ENCODE measurements at places on chromosomes 6 and 20.

DNA sequence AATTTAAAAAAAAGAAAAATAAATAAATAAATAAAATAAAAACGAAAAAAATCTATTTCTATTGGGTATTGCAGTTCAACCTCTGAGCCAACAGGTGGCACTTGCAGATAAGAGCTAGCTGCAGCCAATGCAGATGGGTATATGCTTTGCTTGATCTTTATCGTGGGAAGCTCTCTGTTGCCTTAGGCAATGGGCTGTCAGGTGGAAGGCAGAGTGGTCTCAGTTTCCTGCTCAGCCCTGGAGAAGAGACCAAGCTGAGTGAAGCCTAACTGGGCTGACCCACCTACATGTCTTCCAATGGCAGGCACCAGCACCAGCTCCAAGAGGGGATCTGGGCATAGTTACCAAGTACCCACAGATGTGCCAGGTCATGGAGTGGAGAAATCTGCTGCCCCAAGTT lies 95.0 kb downstream of the AK9 start:
- no peak overlapping the region for H3K27ac ChIP-seq
- DNase-seq: no peak
- H3K27me3 ChIP-seq: peaks cover 2% of the 10 kb centered on the region
- no peak overlapping the region for H3K4me3 ChIP-seq

GRCh38 chr6:90144928-90145555 lies 151.6 kb downstream of the BACH2 start:
- no peak for DNase-seq
- no peaks in the 10 kb centered on the region for H3K27me3 ChIP-seq
- H3K4me3 ChIP-seq: peak overlapping the region; percentile 16

GRCh38 chr6:43985329-43985728 lies 141.9 kb downstream of the MRPL14 start:
- no peaks in the 10 kb centered on the region for H3K4me1 ChIP-seq
- H3K27me3 ChIP-seq: peaks cover 4% of the 10 kb centered on the region
- H3K27ac ChIP-seq: no peak overlapping the region
- peak; percentile 7 for DNase-seq

- peaks cover 48% of the 10 kb centered on the region for H3K4me1 ChIP-seq
- H3K27ac ChIP-seq: peak overlapping the region; percentile 91
- H3K36me3 ChIP-seq: peaks cover 1% of the 10 kb centered on the region
- no peak for DNase-seq
- peak overlapping the region; percentile 76 for H3K4me3 ChIP-seq
Measured at GRCh38 chr20:53934421-53935343, 135.7 kb downstream of the BCAS1 start.

- H3K27ac ChIP-seq: no peak overlapping the region
- H3K36me3 ChIP-seq: no peaks in the 10 kb centered on the region
- no peaks in the 10 kb centered on the region for H3K27me3 ChIP-seq
- H3K4me1 ChIP-seq: no peaks in the 10 kb centered on the region
Measured at GRCh38 chr20:55242853-55243252, 762.5 kb downstream of the CBLN4 start.

DNA sequence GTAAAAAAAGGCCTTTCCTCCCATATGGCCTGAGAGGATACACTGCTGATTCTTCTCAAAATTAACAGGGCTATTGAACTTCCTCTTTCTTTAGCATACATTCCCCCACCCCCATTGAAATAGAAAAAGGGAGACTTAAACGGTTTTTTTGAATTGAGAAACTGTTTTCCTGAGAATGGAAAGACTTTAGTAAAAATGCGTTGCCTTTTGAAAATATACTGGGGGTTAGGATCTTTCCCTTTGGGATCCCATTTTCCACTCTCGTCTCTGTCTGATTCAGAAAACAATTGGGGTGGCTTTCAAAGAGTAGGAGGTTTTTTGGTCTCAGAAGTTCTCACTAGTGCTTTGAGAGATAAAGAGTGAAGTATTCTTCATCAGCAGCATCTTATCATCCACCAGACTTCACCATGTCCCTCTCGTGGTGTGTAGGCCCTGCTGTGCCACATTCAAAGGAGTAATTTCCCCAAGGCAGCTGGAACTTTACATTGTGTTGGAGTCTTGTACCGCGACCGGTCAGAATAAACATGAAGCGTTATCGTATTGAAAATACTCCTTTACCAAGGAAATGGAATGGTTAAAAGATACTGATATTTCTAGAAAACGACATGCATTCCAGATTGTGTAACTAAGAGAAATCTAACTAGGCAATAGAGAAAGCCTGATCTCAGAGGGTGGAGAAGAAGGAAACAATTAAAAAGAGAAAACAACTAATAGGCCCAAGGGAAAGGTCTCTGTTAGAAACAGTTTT lies 10.6 kb downstream of the MYB start:
- H3K27ac ChIP-seq: no peak overlapping the region
- no peaks in the 10 kb centered on the region for H3K27me3 ChIP-seq
- no peak overlapping the region for H3K4me3 ChIP-seq
- H3K36me3 ChIP-seq: peaks cover 35% of the 10 kb centered on the region

DNA sequence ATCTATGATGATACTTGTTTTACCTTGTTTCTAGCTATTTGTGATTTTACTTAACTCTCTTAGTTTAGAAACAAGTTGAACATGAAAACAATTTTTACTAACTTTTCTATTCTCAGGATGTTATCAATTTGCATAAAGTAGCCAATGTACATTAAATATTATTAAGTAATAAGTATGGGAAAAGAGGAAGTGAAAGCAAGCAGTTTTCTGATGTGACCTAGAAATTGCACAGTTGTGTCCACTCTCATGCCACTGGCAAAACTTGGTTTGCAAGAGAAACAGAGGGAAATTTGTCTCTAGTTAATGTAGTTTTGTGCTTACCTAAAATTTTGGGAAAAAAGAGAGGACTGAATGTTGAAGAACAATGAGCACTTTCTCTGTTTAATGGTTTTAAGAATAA lies 19.2 kb upstream of the TSPYL1 start:
- no peak overlapping the region for H3K27ac ChIP-seq
- no peaks in the 10 kb centered on the region for H3K36me3 ChIP-seq
- DNase-seq: no peak

GRCh38 chr6:7267071-7267465 lies 45.9 kb downstream of the SSR1 start:
- H3K36me3 ChIP-seq: no peaks in the 10 kb centered on the region
- H3K27ac ChIP-seq: no peak overlapping the region
- no peaks in the 10 kb centered on the region for H3K4me1 ChIP-seq
- no peak overlapping the region for H3K4me3 ChIP-seq

- H3K4me1 ChIP-seq: peaks cover 27% of the 10 kb centered on the region
- no peak overlapping the region for H3K4me3 ChIP-seq
- no peak overlapping the region for H3K27ac ChIP-seq
- DNase-seq: no peak
- no peaks in the 10 kb centered on the region for H3K27me3 ChIP-seq
- H3K36me3 ChIP-seq: peaks cover 3% of the 10 kb centered on the region
Measured at GRCh38 chr6:107796156-107796555, 28.0 kb downstream of the SCML4 start.

- peaks cover 2% of the 10 kb centered on the region for H3K4me1 ChIP-seq
- H3K36me3 ChIP-seq: no peaks in the 10 kb centered on the region
- H3K4me3 ChIP-seq: no peak overlapping the region
- no peaks in the 10 kb centered on the region for H3K27me3 ChIP-seq
Measured at GRCh38 chr20:61891916-61892649, 173.6 kb downstream of the TAF4 start.

GRCh38 chr6:43575772-43576551 lies at the start of the genes POLH and XPO5:
POLH (plus strand) TSS chr6:43576185; CDS start chr6:43582320, 6,135 bp downstream.
XPO5 (minus strand) TSS chr6:43576038; CDS start chr6:43575864, 174 bp downstream.
- peaks cover 32% of the 10 kb centered on the region for H3K4me1 ChIP-seq
- peak; percentile 95 for DNase-seq
- H3K27ac ChIP-seq: peak within 1 kb of the TSS; percentile 88
- H3K27me3 ChIP-seq: no peaks in the 10 kb centered on the region

- peaks cover 2% of the 10 kb centered on the region for H3K27me3 ChIP-seq
- H3K27ac ChIP-seq: no peak overlapping the region
- no peak for DNase-seq
- H3K4me1 ChIP-seq: peaks cover 6% of the 10 kb centered on the region
- no peak overlapping the region for H3K4me3 ChIP-seq
Measured at GRCh38 chr6:108453601-108454185, 107.0 kb upstream of the FOXO3 start.

DNA sequence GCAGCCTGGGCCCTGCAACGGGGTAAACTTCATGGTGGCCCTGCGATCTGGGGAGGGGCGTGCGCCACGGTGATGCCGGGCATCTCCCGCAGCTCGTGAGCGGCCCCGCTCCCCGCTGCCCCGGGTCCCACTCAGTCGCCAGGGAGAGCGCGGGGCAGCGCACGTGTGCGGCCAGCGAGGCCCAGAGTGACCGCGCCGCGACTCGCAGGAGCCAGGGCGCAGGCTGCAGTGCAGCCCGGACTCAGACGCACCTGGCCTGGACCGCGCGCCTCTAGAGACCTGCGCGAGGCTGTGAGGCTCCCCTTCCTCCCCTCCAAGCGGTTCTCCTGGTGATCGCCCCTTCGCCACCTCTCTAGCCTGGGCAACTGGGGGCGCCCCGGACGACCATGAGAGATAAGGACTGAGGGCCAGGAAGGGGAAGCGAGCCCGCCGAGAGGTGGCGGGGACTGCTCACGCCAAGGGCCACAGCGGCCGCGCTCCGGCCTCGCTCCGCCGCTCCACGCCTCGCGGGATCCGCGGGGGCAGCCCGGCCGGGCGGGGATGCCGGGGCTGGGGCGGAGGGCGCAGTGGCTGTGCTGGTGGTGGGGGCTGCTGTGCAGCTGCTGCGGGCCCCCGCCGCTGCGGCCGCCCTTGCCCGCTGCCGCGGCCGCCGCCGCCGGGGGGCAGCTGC lies 652 bp downstream of the BMP6 start:
- peak overlapping the region; percentile 75 for H3K4me3 ChIP-seq
- no peaks in the 10 kb centered on the region for H3K36me3 ChIP-seq
- H3K27me3 ChIP-seq: peaks cover 73% of the 10 kb centered on the region
- H3K27ac ChIP-seq: no peak overlapping the region
- peak; percentile 39 for DNase-seq

DNA sequence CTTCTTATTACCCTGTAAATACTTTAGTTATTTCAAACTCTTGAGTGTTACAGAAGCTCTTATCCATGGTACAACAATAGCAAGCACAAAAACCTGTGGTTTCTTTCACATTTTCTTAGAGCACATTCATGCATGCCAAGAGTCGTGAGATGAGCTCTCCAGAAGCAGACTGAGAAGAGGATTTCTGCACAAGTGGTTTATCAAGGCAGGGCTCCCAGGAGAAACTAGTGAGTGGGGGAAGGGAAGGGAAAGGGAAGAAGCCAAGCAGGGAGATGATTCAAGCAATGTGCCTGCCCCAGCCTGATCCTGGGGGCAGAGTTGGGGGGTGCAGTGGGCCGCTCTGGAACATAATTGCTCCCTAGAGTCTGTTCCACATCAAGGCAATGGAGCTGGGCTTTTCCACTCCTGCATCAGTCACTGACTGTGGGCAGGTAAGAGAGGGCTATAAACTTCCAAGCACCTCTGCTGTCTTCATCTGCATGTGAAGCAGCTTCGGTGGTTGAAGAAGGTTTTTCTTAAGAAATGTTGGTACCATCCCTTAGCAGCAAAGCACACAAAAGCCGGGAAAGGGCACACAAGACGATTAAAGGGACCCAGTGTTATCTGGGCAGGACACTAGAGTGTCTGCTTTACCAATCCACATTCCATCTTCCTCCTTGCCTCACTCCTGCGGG lies 152.1 kb downstream of the PLCB4 start:
- DNase-seq: no peak
- no peak overlapping the region for H3K27ac ChIP-seq
- H3K4me1 ChIP-seq: no peaks in the 10 kb centered on the region
- H3K36me3 ChIP-seq: no peaks in the 10 kb centered on the region
- H3K4me3 ChIP-seq: no peak overlapping the region

GRCh38 chr6:85685713-85686112 lies 43.0 kb upstream of the SYNCRIP start:
- H3K27me3 ChIP-seq: no peaks in the 10 kb centered on the region
- peaks cover 9% of the 10 kb centered on the region for H3K4me1 ChIP-seq
- no peak overlapping the region for H3K4me3 ChIP-seq
- no peak for DNase-seq

- H3K27ac ChIP-seq: no peak overlapping the region
- peaks cover 23% of the 10 kb centered on the region for H3K4me1 ChIP-seq
- DNase-seq: no peak
- no peak overlapping the region for H3K4me3 ChIP-seq
Measured at GRCh38 chr20:5945963-5946362, 4.4 kb downstream of the TRMT6 start.

DNA sequence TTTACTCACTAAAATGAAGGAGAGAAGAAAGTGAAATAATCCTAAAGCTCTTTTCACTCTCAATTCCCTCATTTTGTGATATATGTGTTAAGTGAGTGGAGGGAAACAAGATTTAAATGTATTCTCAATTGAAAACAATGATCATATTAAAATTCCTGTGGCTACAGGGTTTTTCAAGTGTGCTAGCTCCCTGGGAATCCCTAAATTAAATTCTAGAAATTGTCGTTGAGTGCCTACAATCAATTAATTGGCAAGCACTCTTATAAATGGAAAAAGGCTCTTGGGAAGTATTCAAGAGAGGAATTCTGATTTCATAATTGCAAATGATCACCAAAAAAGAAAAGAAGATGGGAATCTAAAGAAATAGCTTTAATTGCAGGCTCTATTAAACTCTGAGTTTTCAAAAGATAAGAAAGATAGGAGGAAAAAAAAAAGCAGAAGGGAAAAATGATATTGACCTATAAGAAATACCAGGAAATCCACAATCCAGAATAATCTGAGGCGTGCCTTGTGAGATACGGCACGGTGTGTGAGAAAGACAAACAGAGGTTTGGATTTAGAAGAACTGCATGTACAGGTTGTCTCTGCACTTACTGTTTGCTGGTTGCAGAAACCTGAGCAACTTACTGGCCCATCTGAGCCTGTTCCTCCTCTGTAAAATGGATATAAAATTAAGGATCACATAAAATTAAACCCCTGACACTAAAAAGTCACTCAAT lies 18.3 kb upstream of the MBOAT1 start:
- no peaks in the 10 kb centered on the region for H3K4me1 ChIP-seq

GRCh38 chr20:22611636-22612035 lies 27.3 kb upstream of the FOXA2 start:
- no peaks in the 10 kb centered on the region for H3K36me3 ChIP-seq
- DNase-seq: no peak
- no peaks in the 10 kb centered on the region for H3K4me1 ChIP-seq
- no peak overlapping the region for H3K4me3 ChIP-seq
- no peaks in the 10 kb centered on the region for H3K27me3 ChIP-seq

DNA sequence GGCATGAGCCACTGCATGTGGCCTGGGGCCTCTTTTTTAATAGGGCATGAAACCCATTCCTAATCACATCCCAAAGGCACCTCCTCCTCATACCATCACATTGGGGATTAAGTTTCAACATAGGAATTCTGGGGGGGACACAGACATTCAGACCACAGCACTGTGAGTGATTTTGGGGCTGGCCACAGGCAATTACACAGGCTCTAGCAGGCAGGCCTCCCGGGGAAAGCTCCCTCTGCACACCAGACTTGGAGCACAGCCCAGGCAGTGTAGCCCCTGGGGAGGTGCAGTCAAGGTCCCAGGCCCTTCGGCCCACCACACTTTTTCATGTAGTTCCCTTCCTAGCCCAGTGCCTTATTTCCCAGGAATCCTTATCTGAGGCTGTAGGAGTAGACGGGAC lies 5.5 kb downstream of the SFT2D1 start:
- H3K4me3 ChIP-seq: no peak overlapping the region
- H3K4me1 ChIP-seq: peaks cover 30% of the 10 kb centered on the region
- no peak for DNase-seq
- H3K27me3 ChIP-seq: peaks cover 3% of the 10 kb centered on the region
